Aorta (tissue), 5 donors: ENCODE measurements at places on chromosomes 1 and 21. TPM values are rescaled to one million over a fixed set of nuclear protein-coding genes. Genes with fewer than 3 reads are reported as not detected.
A peak's percentile ranks its signal among the peaks of the same experiment; 100 is the strongest.

The AMY1A gene
- not detected for total RNA-seq

The RIPPLY3 gene
- not detected for total RNA-seq

The CLIC6 gene
- 3.0 TPM for total RNA-seq

The KRTAP22-2 gene
- total RNA-seq = not detected

The DCST1 gene
- total RNA-seq = not detected

The CRABP2 gene
- total RNA-seq = 3.8 TPM

The TEDDM1 gene
- not detected for total RNA-seq

The CR1 gene
- 58.5 TPM for total RNA-seq

DNA sequence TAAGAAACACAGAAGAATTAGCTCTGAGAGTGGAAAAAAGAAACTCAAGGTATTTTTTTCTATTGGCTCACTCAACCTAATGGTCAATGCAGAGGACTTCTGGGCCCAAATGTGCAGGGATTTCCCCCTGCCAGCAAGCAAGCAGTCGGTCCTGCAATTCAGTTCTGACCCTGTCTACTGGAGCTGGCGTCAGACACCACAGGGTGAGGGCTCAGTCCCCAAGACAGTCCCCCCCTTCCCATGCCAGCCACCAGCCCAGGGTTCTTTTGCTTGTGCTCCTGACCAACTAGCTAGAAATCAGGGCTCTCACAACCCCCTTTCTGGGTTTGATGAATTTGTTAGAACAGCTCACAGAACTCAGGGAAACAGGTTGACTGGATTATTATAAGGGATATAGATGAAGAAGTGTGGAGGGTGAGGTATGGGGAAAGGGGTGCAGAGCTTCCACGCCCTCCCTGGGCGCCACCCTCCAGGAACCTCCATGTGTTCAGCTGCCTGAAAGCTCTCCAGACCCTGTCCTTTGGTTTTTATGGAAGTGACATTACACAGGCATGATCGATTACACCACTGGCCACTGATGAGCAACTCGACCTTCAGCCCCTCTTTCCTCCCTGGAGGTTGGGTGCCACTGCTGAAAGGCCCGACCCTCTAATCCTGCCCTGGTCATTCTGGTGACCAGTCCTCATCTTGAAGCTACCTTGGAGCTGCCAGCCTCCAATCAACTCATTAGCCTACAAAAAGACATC, 22.5 kb upstream of the PWP2 start:
- DNase-seq = no peak

GRCh38 chr1:190906206-190906725, 428.6 kb upstream of the BRINP3 start:
- DNase-seq = no peak

DNA sequence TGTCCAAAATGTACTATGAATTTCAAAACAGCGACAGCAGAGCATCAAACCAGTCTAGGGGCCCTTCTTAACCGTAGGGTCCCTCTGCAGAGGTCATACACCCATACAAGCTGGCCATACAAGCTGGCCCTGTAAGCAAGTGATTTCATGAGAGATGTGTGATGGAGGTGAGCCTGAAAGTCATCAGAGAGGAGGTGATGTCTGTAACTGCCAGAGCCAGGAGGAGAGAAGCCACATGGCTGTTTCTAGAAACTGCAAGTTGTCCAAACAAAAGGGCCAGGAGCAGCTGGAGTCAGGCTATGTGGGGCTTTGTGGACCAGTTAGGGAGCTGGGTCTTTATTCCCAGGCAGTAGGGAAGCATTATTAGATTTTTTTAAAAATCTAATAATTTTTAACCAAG, 14.8 kb upstream of the SERINC2 start:
- DNase-seq = no peak

- DNase-seq = no peak
Measured at GRCh38 chr21:21845901-21846300, 847.7 kb downstream of the NCAM2 start.

- DNase-seq = no peak
Measured at GRCh38 chr21:39336457-39337008, 12.4 kb downstream of the HMGN1 start.

GRCh38 chr1:90474731-90475130, 242.4 kb downstream of the BARHL2 start:
- no peak for DNase-seq

DNA sequence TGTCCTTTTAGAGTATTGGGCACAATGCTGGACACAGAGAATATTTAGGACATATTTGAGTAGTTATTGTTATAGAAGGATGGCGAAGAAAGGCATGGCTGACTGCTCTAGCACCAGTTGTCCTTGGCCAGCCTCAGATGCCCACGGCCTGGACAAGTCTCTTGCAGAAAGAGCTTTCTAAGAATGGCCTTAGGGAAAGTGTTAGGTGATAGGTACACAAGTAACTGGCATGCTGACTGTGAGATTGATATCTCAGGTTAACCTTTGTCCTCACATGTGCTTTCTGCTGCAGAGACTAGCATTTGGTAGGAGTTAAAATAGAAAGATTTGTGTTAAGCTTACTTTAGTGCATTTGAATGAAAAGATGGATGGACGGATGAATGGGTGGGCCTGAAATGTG, 10.1 kb downstream of the SFT2D2 start:
- DNase-seq = no peak

GRCh38 chr1:236608930-236609726, 4.8 kb upstream of the HEATR1 start:
- peak; percentile 74 for DNase-seq

DNA sequence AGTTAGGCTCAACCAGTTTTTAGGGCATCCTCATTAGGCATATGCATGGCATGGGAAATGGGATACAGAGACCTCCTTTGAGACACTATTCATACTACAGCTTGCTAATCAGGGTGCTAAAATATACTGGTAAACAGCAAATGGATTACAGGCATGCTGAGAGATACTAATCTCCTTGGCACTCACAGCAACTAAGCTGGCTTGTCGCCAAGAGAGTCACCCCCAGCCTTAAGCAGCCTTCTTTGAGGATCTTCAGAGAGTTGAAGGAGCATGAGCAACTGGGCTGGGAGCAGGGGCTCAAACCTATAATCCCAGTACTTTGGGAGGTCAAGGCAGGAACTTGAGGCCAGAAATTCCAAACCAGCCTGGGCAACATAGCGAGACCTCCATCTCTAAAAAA, 120.1 kb upstream of the NR5A2 start:
- DNase-seq = no peak

GRCh38 chr21:17340081-17340480, 172.8 kb upstream of the CXADR start:
- DNase-seq = no peak
